ENCODE measurements at places on chromosomes 5 and 9.

DNA sequence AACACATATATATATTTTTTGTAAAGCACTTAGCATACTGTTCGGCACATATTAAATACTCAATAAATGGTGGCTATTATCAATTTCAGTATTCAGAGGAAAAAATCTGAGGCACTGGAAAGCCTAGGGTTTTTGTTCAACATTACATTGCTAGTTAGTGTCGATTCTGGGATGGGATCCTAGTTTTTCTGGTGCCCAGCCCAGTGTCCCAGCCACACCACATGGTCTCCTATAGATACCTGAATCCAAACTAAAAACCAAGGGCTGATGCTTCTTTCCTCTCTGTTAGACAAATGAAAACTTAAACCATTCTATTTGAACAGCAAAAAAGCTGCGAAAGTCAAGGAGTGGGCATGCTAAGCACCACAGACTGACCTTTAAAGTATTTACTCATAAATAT is 810.7 kb upstream of the DMAC1 start:
- DNase-seq = no peak

DNA sequence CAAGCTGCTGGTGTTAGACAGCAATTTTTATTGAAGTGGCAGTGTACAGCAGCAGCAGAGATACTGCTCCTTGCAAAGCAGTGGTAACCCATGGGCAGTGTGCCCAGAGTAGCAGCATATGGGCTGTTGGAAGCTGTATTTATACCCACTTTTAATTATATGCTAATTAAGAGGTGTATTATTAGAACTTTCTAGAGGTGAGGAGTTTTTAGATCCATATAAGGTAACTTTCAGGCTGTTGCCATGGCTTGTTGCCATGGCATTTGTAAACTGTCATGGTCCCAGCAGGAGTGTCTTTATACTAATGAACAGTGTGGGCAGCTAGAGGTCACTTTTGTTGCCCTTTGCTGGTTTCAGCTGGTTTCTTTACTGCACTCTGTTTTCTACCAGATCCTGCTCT is 3.7 kb upstream of the PJA2 start:
- DNase-seq = no peak

DNA sequence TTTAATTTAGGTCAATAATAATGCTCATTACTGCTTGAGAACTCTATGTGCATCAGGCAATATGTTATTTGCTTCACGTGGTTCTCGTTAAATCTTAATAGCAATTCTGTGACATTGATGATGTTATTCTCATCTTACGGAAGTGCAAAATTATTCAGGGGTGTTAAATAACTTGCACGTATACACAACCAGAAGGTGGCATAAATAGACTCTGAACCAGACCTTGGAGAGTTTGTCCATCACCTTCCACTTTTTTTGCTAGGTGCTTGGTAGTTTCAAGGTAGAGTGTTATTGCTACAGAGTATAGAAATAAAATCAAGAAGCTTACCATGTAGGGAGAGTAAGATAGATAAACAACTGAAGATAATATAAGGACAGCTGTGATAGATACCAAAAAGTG is 23.6 kb upstream of the TNFAIP8 start:
- DNase-seq = no peak

- DNase-seq = no peak
Measured at GRCh38 chr5:83000428-83000827, 76.8 kb downstream of the TMEM167A start.

DNA sequence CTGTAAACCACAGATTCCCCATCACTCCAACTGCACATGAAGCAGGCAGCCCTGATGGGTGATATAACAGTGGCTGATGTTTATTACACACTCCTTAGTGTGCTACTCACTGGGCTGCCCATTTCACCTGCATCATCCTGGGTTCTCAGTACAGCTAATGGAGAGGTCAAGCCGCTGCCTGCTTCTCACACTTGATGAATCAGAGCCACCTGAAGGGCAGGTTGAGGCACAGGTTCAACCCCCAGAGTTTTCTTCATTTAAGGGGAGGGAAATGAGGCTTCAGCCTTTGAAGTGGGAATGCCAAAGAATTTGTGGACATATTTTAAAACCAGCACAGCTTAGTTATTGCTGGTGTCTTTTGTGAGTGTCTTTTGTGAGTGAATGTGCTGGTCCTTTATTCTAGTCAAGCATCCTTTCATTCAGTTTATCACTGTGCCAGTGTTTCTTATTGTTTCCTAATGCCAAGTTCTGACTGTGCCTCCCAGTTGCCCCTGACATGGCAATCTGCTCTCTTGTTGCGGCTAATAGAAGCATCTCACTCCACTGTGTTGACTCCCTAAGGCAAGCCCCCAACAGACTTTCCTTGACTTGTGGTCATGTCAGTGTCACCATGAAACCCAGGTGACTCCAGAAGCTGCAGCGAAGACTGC is 109.2 kb downstream of the FBXL7 start:
- no peak for DNase-seq

All from activated T-helper 2 cell treated with anti-CD3 and anti-CD28 coated beads, Interferon-gamma antibody, Interleukin-2, Interleukin-4, amounts not matched to agents 10 μg/mL and 5 μg/mL and 100 μg/mL, durations not matched to agents 14 hours and 24 hours and 36 hours (primary cell).